Left renal cortex interstitium (tissue), 4 donors: ENCODE measurements at places on chromosomes 1 and 21. TPM values are rescaled to one million over a fixed set of nuclear protein-coding genes. Genes with fewer than 3 reads are reported as not detected.

GRCh38 chr1:54681358-54681757, 34.3 kb upstream of the TTC4 start:
- DNase-seq, result peak; percentile 10

- DNase-seq, result no peak
Measured at GRCh38 chr1:85847356-85847755, 139.1 kb upstream of the ZNHIT6 start.

DNA sequence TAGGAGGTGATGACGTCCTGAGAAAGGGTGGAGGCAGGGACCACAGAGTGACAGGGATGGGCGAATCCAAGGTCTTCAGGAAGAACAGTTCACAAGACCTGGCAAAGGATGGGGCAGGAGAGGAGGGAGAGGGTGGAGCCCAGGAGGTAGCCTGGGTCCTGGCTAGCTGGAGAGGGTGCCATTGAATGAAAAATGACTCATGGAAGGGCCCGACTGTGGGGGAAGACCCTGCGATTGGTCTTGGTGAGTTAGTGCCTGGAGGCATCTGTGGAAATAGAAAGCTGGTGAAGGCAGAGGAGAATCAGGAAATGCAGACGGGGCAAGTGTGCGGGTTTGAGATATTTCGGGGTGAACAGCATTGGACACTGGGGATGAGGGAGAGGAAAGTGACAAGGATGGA, 60.3 kb upstream of the SLC45A1 start:
- no peak for DNase-seq

- no peak for DNase-seq
Measured at GRCh38 chr1:79660129-79660528, 653.6 kb upstream of the ADGRL4 start.

GRCh38 chr1:108067884-108068540, 103.0 kb upstream of the VAV3 start:
- DNase-seq, result no peak

Gene FCRL4
- not detected for polyA plus RNA-seq
